ENCODE measurements at places on chromosomes 5 and 9. TPM values are rescaled to one million over a fixed set of nuclear protein-coding genes. Genes with fewer than 3 reads are reported as not detected.
A peak's percentile ranks its signal among the peaks of the same experiment; 100 is the strongest.

Gene NEUROG1
- not detected for total RNA-seq

DNA sequence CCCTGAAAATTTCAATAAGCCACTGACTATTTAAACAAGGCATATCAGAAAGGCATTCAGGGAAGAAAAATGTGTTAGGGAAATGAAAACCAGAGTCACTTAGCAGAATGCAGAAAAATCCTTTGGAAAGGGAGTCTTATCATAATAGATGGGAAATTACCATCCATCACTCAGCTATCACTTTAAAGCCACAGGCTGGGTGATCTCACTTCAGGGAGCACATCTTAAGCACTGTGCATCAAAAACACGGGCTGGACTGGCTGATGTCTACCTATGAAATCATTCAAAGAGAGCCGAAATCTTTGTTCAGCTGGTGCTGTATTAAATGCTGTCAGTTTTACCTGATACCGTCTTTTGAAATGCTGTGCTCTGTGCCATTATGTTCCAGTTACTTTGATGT is 73.5 kb downstream of the C9orf57 start:
- H3K27me3 ChIP-seq = no peaks in the 10 kb centered on the region
- H3K36me3 ChIP-seq = no peaks in the 10 kb centered on the region
- no peak for DNase-seq
- no peak overlapping the region for H3K4me3 ChIP-seq

- no peaks in the 10 kb centered on the region for H3K36me3 ChIP-seq
- no peak overlapping the region for H3K27ac ChIP-seq
- no peaks in the 10 kb centered on the region for H3K27me3 ChIP-seq
- peak; percentile 68 for DNase-seq
- no peak overlapping the region for H3K4me3 ChIP-seq
- no peaks in the 10 kb centered on the region for H3K4me1 ChIP-seq
Measured at GRCh38 chr5:93915142-93915553, 173.7 kb upstream of the POU5F2 start.

Gene FCN2
- total RNA-seq = not detected

Gene SIMC1
- 3.5 TPM for total RNA-seq

Gene GPR151
- total RNA-seq = not detected

GRCh38 chr9:89812556-89813181 is 207.9 kb downstream of the GADD45G start:
- no peak for DNase-seq
- H3K4me1 ChIP-seq = no peaks in the 10 kb centered on the region
- H3K27me3 ChIP-seq = no peaks in the 10 kb centered on the region
- no peak overlapping the region for H3K27ac ChIP-seq

GRCh38 chr9:126438741-126439401 is 112.2 kb downstream of the MVB12B start:
- H3K4me1 ChIP-seq = peaks cover 53% of the 10 kb centered on the region
- no peaks in the 10 kb centered on the region for H3K36me3 ChIP-seq
- H3K27ac ChIP-seq = peak overlapping the region; percentile 35
- no peaks in the 10 kb centered on the region for H3K27me3 ChIP-seq
- DNase-seq = no peak

DNA sequence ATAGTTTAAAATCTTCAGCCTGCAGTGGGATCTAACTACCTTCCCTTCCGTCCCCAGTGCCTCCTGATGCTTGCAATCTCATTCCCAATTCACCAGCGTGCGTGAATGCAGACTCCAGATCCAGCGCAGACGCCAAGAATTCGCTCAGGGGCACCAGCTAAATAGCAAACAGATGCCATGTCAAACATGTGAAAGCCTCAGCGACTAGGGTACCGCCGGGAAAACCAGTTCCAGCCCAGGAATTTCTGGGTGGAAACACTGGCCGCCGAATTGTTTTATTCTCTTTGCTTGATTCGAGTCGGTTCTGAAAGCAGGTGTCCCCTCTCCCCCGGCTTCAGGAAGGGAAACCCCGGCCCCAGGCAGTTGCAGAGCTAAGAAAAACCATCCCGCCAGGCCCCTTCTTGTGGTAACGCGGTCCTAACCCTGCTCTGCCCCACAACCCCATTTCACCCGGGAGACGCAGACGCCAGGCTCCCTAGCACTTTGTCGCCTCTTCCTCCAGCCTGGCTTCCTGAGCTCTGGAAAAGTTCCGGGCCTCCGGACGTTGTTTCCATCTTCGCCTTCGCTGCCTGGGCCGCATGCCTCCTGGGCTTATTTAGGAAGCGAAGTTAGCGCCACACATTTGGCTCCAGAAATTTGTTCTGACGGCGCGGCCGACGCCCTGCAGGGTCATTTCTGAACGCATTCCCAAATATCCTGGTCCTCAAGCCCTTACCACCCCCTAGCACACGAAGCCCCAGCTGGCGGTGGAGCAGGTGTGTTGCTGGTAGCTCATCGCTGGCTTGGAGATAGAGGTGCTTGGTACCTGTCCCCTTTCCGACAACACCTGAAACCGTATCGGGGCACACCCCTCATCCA is 665 bp upstream of the LVRN start:
- no peaks in the 10 kb centered on the region for H3K36me3 ChIP-seq
- peak; percentile 83 for DNase-seq
- peak overlapping the region; percentile 68 for H3K4me3 ChIP-seq
- H3K27ac ChIP-seq = no peak overlapping the region
- H3K4me1 ChIP-seq = peaks cover 14% of the 10 kb centered on the region
- H3K27me3 ChIP-seq = no peaks in the 10 kb centered on the region

- no peaks in the 10 kb centered on the region for H3K27me3 ChIP-seq
- no peak overlapping the region for H3K27ac ChIP-seq
- H3K4me3 ChIP-seq = no peak overlapping the region
- H3K4me1 ChIP-seq = no peaks in the 10 kb centered on the region
- no peaks in the 10 kb centered on the region for H3K36me3 ChIP-seq
- DNase-seq = no peak
Measured at GRCh38 chr5:138637256-138637655, 62.1 kb upstream of the HSPA9 start.

Gene MLANA
- total RNA-seq = not detected

- peaks cover 5% of the 10 kb centered on the region for H3K4me1 ChIP-seq
- no peaks in the 10 kb centered on the region for H3K36me3 ChIP-seq
- DNase-seq = peak; percentile 7
- H3K4me3 ChIP-seq = no peak overlapping the region
- H3K27me3 ChIP-seq = no peaks in the 10 kb centered on the region
Measured at GRCh38 chr9:89637787-89638186, 33.0 kb downstream of the GADD45G start.

- H3K4me1 ChIP-seq = no peaks in the 10 kb centered on the region
- H3K27ac ChIP-seq = no peak overlapping the region
- H3K36me3 ChIP-seq = no peaks in the 10 kb centered on the region
- no peak for DNase-seq
- H3K27me3 ChIP-seq = no peaks in the 10 kb centered on the region
- H3K4me3 ChIP-seq = no peak overlapping the region
Measured at GRCh38 chr5:109080896-109081295, 328.9 kb downstream of the PJA2 start.

DNA sequence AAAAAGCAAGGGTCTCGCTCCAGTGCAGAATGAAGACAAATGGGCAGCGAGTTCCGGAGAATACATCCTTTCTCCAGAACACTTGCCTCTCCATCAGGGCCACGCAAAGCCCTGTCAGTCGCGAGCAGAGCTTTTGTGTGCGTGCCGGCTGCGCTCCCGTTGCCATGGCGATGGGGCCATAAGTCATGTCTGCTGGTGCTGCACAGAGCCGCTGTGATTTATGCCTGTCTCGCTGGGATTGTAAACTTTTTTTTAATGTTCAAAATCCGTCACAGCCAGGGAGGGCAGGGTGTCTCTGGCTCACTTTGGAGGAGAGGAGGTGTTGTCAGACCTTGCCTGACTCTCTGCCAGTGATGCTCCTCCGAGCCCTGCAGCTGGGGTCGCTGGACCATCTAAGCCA is 272.7 kb downstream of the TRIM32 start:
- no peak overlapping the region for H3K4me3 ChIP-seq
- no peaks in the 10 kb centered on the region for H3K4me1 ChIP-seq
- DNase-seq = peak; percentile 13

DNA sequence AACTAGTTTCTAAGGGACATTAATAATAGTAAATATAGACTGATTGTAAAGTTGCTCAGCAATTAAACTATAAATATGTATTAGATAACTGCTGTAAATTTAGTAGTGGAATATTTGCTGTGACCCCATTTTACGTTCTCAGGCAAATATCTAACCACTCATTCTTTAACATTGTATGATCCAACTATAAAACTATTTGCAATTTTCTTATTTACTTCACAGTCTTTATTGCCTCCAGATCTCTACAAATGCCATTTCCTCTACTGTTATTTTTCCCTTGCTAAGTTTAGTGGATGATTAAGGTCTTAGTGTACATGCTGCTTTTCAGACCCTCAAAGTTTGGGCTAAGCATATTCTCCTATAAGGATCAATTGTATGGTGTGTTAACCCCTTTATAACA is 526.2 kb upstream of the ST8SIA4 start:
- peak; percentile 75 for DNase-seq
- no peaks in the 10 kb centered on the region for H3K36me3 ChIP-seq
- H3K27me3 ChIP-seq = no peaks in the 10 kb centered on the region

Gene FOXD4L5
- not detected for total RNA-seq

Gene PHF24
- not detected for total RNA-seq

DNA sequence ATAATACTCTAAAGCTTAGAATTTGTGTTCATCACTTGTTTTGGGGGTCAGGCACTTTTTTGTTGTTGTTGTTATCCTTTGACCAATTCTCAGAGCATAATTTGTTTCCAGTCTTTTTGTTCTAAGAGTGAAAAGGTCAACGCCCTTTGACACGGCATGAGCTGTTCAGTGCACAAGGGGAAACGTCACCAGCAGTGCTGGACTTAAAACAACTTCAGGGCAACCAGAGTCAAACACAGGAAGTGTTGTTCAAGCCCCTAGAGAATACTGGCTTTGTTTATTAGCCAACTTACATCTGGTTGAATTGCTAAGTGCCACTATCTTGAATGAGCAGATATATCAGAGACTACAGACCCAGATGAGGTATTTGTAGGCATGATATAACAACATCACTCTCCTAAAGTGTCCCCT is 368.9 kb downstream of the TMEM161B start:
- H3K4me1 ChIP-seq = no peaks in the 10 kb centered on the region
- H3K36me3 ChIP-seq = no peaks in the 10 kb centered on the region
- no peaks in the 10 kb centered on the region for H3K27me3 ChIP-seq
- no peak overlapping the region for H3K4me3 ChIP-seq

DNA sequence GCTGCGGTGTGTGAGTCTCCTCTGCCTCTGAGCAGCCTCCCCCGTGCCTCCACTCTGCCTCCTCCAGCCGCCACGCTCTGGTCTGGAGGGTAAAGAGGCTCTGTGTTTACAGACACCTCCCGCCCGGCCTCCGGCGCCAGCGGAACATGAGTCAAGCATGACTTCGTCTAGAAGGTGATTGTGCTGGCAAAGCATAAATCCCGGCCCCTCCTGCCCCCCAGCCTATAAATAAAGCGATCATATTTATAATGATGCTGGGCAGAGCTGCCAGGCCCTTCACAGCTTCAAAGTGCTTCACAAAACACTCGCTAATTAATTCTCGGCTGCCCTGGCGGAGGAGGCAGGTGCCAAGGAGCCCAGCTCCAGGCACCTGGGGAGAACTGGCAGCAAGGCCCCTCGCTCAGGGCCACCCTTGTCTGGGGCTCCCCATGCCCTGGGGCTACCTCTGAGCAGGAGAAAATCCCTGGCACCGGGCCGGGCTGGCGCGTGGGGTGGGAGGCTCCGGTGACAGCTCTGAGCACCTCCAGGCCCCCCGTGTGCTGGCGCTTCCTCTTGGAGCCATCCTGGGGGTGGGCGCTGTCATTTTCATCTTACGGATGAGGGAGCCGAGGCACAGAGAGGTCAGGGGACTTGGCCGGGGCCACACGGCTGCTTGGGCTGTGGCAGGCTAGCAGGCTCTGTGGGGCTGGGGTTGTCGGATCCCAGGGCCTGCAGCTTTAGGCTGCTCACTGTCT is 87.8 kb downstream of the RXRA start:
- H3K27ac ChIP-seq = peak overlapping the region; percentile 84
- H3K36me3 ChIP-seq = no peaks in the 10 kb centered on the region
- peaks cover 18% of the 10 kb centered on the region for H3K4me1 ChIP-seq
- H3K27me3 ChIP-seq = no peaks in the 10 kb centered on the region
- H3K4me3 ChIP-seq = no peak overlapping the region

DNA sequence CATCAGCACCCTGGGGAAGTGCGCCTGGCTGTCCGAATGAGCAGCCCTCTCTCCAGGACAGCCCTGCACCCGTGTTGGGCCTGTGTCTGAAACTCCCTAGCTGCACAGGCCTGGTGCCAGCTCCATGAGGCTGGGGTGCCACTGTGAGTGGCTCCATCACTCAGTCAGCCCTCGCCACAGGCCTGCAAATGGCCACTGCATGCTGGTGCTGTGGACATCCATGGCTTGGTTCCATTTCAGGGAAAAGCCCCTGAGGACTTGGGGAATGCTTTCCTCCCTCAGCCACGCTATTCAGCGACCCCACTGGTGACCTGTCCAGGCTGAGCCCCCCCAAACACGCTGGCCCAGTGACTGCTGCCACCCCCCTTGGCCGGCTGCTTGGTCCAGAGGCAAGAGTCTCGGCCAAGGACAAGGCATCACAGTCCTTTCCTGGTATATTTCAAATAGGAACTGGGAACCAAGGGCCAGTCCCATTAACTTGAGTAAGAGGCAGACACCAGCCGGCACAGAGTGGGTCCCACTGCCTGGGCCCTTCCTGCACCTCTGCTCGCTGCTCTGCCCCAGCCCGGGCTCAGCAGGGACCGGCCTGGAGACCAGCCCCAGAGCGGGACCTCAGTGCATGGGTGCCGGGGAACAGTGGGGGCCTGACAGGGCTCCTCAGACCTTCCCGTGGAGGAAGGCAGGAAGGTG is 181.3 kb downstream of the AUH start:
- no peaks in the 10 kb centered on the region for H3K27me3 ChIP-seq
- no peak overlapping the region for H3K4me3 ChIP-seq
- no peaks in the 10 kb centered on the region for H3K36me3 ChIP-seq
- H3K27ac ChIP-seq = no peak overlapping the region

Gene FOXD4L6
- total RNA-seq = not detected

DNA sequence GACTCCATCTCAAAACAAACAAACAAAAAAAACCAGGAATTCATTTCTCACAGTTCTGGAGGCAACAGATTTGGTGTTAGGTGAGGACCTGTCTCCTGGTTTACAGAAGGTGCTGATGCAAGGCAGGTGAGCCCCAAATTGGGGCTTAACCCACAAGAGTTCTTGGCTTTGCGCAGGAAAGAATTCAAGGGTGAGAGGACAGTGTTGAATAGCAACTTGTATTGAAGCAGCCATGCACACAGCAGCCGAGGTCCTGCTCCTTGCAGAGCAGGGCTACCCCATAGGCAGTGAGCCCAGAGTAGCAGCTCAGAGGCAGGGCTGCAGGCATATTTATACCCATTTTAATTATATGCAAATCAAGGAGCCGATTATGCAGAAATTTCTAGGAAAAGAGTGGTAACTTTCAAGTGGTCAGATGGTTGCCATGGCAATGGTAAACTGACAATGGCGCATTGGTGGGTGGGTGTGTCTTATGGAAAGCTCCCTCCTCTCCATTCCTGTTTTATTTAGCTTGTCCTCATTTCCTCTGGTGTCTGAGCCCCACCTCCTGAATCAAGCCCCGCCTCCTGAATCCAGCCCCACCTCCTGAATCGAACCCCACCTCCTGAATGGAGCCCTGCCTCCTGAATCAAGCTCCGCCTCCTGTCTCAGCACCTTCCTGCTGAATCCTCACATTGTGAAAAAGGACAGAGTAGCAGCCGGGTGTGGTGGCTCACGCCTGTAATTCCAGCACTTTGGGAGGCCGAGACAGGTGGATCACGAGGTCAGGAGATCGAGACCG is 34.5 kb upstream of the COL5A1 start:
- H3K4me3 ChIP-seq = no peak overlapping the region
- H3K4me1 ChIP-seq = peaks cover 5% of the 10 kb centered on the region
- no peak overlapping the region for H3K27ac ChIP-seq
- DNase-seq = peak; percentile 34
- H3K27me3 ChIP-seq = no peaks in the 10 kb centered on the region

Gene AIF1L
- not detected for total RNA-seq
